Myocyte (in vitro differentiated cells): ENCODE measurements at places on chromosomes 12 and 14. TPM values are rescaled to one million over a fixed set of nuclear protein-coding genes. Genes with fewer than 3 reads are reported as not detected.
A peak's percentile ranks its signal among the peaks of the same experiment; 100 is the strongest.

- DNase-seq: no peak
Observed at GRCh38 chr14:35355981-35356841, 48.3 kb downstream of the NFKBIA start.

Gene NANOG
- total RNA-seq: 0.03 and 0.16 TPM in 2 replicates

- no peak for DNase-seq
Observed at GRCh38 chr12:102513272-102513671, 32.9 kb upstream of the IGF1 start.

- no peak for DNase-seq
Observed at GRCh38 chr14:80681651-80682050, 259.9 kb downstream of the CEP128 start.

GRCh38 chr12:66516133-66516532 lies 162.7 kb downstream of the GRIP1 start:
- DNase-seq: peak; percentile 17

DNA sequence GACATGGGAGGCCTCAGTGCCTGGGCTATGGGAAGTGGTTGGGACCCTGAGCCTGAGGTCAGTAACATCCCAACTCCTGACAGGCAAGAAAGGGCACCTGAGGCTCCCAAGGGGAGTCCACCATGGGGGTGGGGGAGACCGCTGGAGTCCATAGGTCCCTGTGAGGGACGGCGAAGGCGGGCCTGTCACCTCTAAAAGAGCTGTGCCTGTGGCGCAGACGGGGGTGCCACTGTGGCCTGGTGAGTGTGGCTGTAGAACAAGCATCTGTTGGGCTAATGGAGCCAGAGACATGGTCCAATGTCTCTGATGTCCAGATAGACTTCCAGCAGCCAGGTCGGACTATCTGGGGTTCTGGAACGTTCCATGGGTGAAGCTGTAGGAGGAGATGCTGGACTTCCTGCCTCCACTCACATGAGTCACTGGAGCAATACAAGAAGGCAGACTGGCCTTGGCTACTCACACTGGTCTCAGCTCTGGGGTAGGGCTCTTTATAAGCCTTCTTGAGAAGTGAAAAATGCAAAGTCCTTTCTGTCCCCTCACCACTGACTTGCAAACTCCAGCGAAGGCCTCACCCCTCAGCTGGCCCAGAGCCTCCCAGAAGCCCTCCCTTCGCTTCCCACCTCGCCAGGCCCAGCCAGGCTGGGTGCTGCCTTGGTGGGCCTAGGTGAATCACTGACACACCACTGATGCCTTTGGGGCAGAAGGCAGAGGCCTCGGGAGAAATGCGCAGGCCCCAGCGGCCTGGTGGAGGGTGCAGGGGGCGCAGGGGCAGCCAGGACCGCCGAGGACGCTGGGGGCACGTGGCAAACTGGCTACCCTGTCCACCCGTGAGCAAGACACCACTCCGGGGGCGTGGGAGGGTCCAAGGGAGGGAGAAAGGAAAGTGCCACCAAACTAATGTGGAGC lies 1.1 kb upstream of the TRAF3 start:
- DNase-seq: peak; percentile 26

Gene RHOJ
- not detected in 2 replicates for total RNA-seq

DNA sequence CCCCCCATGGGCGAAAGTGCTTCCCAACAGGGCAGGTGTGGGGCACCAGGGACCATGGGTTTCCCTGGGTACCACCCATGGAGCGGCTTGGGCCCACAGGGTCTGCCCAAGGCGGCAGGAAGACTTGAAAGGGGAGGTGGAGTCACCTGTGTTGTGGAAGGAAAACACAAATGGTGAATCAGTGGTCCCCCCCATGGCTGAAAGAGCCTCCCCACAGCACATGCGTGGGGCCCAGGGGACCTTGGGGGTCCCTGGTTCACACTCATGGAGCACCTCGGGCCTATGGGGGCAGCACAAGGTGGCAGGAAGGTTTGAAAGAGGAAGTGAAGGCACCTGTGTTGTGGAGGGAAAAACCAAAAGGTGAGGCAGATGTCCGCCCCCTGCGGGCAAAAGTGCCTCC lies 581.9 kb downstream of the ALG10 start:
- DNase-seq: no peak

Gene GYS2
- not detected in 2 replicates for total RNA-seq

Gene BEST3
- 40.9 and 42.2 TPM in 2 replicates for total RNA-seq

Gene HOXC13
- 3.6 and 4.6 TPM in 2 replicates for total RNA-seq

Gene SLCO1A2
- 0.05 TPM in 1 of 2 replicates, not detected in the other for total RNA-seq

DNA sequence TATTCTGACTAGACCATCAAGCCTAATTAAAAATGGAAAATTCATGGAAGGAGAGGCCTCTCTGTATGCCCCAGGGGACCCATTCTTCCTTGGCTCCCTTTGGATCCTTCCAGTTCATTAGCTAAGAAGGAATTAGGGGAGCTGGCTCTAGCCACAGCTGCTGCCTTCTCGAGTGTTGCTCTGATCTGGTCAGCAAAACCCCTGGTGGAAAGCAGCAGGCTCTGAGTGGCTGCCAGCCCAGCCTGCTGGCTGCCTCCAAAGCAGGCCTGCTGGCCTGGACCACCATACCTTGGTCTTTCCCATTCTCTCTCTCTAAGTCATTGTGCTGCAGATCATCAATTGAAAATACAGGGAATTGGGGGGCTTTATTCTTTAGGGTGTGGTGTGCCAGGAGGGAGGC lies 29.0 kb upstream of the AKAP6 start:
- peak; percentile 41 for DNase-seq

DNA sequence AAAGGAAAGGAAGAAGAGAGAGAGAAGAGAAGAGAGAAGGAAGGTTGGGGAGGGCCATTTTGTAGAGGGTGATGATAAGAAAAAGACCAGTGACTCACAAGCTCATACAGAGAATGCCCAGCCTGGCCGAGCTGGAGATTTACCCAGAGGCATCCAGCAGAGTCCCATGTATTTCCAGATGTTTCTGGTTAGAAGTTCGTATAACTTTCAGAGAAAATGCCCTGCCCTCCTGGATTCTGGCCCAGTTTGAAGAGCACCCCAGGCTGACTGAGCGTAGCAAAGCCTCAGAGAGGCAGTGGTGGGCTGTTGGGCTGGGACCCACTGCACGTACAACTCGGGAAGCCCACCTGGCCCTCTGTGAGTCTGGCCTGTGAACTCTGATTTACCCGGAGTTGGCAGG lies 221.8 kb downstream of the SLC41A2 start:
- no peak for DNase-seq

- DNase-seq: no peak
Observed at GRCh38 chr12:71295953-71296352, 138.2 kb upstream of the TSPAN8 start.

GRCh38 chr12:103517161-103517560 lies 21.4 kb upstream of the C12orf42 start:
- DNase-seq: no peak

DNA sequence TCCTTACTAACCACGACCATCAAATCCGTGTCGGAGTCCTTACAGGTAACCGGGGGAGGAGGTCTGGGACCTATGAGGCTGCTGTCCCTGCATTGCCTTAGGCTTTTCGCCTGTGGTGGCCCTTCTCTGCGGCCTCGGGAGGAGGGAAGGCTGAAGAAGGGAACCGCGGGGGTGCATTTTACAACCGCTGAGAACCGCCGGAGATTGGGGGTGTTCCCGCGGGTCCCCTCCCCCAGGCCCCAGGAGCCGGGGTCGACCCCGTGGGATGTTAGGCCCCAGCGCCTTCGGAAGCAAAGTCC lies 549 bp downstream of the GPHN start:
- no peak for DNase-seq

Gene MANSC1
- total RNA-seq: 0.10 and 0.21 TPM in 2 replicates

DNA sequence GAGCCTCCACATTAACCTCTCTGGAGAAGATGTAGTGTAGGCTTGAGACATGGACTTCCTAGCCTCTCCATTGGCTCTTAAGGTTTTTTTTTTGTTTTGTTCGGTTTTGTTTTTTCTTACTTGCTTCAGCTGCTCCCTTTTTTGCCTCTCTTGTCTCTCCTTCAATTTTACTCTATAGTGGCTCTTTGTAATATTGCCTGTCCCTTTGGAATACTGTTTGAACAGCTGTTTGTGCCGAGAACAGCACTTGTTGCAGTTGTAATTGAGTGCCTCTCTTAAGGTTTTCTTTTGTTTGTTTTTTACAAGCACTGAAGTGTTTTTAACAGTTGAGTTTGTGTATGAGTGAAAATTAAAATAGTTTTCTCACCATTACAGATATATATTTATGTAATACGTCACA lies 567.7 kb downstream of the LRFN5 start:
- peak; percentile 60 for DNase-seq

GRCh38 chr12:2169489-2169888 lies 116.7 kb downstream of the CACNA1C start:
- DNase-seq: peak; percentile 12

DNA sequence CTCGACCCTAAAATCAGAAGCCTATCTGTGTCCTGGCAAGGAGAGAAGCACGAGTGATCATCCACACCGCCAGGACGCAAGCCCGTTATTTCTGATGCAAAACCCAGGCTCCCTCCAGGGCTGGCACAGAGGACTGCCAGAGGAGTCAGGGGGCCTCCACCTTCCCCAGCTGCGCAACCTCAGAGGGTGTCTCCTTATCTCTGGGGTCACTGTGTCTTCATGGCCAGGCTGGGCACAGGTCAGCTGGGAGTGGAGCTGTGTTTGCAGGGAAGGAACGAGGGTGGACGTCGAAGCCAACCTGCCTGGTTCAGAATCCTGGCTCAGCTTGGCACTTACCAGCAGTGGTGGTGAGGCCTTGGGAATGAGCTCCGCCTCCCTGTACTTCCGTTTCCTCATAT lies 12.0 kb upstream of the SERPINA3 start:
- no peak for DNase-seq

DNA sequence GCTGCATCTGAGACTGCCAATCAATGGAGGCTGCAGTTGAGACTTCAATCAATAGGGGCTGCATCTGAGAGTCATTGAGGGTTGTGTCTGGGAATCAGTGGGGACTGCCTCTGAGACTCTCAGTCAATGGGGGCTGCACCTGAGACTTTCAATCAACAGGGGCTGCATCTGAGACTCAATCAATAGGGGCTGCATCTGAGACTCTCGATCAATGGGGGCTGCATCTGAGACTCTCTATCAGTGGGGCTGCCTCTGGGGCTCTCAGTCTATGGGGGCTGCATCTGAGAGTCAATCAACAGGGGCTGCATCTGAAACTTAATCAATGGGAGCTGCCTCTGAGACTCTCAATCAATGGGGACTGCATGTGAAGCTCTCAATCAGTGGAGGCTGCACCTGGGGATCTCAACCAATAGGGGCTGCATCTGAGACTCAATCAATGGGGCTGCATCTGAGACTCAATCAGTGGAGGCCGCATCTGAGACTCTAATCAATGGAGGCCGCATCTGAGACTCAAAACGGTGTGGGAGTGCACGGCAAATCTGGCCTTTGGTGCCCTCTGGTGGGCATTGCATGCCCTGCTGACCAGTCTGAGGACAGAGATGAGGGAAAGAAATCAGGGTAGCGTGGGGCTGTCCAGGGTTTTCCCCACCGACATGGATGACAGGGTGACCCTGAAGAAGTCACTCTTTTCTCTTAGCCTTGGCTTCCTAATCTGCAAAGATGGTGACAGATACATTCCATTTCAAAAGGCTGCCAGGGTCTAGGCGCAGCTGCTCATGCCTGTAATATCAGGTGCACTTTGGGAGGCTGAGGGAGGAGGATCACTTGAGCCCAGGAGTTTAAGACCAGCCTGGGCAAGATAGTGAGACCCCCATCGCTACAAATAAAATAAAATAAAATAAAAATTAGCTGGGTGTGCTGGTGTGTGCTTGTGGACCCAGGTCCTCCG lies 41.3 kb upstream of the EIF5 start:
- DNase-seq: peak; percentile 79

- DNase-seq: no peak
Observed at GRCh38 chr14:81567302-81567701, 33.6 kb upstream of the SEL1L start.

DNA sequence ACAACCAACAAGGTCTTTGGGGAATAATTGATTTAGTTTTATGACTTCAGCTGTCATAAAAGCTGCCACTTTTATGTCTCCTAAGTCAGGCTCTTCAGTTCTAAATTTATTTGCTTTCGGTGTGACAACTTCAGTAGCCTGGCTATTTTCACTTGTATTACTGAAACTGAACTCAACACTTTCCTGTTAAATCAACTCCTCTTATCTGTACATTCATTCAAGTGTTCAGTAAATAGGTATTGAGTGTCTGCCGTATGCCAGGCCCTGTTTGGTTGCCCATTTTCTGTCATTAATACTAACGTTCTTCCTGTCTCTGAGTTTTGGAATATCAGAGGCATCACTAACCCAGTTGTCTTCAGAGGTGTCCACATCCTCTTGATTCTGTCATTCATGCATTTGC lies 7.5 kb downstream of the UTP20 start:
- no peak for DNase-seq

DNA sequence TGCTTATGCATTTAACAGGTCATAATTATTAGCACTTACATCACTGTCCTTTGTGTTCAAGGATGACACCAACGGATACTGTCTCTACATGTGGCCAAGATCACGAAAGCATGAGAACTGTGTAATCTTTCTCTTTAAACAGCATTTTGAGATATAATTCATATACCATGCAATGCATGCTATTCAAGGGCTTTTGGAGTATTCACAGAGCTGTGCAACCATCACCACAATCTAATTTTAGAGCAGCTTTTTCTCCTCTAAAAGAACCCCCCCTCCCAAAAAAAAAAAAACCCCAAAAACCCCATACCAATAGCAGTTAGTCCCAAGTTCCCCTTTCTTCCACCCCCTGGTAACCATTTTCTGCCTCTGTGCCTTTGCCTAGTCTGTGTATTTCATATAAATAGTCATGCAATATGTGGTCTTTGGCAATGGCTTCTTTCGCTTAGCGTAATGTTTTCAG lies 60.6 kb downstream of the SPRING1 start:
- no peak for DNase-seq

GRCh38 chr14:96274543-96274942 lies 18.5 kb downstream of the BDKRB1 start:
- no peak for DNase-seq

DNA sequence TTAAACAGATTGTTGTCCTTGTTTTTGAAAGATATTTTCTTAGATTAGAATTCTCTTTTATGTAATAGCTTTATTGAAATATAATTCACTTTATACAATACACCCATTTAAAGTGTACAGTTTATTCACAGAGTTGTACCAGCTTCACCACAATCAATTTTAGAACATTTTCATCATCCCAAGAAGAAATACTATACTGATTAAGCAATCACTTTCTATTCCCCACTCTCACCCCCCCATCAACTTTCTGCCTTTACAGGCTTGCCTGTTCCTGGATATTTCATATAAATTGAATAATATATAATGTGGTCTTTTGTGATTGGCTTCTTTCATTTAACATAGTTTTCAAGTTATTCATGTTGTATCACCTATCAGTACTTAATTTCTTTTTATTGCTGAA lies 44.4 kb downstream of the ARHGAP5 start:
- no peak for DNase-seq

DNA sequence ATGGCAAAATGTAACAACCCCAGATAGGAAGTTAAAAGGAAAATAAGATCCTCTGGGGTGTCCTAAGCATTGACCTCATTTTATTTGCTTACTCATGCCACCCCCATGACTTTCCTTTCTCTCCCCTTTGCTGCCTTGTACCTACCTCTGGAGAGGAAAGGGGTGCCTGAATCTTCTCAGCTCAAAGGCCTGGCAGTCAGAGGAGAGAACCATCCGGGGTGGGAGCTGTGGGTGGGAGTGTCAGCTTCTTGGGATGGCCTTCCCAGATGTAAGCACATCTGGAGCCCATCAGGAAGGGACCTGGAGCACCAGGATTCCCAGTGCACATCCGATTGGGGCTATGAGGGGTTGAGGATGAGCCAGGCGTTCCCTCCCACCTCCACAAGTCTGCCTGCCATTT lies 5.2 kb upstream of the ITGA5 start:
- no peak for DNase-seq

Gene BCL11B
- 0.03 and 0.05 TPM in 2 replicates for total RNA-seq

Gene CCDC177
- not detected in 2 replicates for total RNA-seq

- DNase-seq: no peak
Observed at GRCh38 chr12:56935752-56936151, 1.5 kb upstream of the SDR9C7 start.

- peak; percentile 22 for DNase-seq
Observed at GRCh38 chr14:94115058-94115591, 4.6 kb downstream of the IFI27 start.
